ENCODE measurements at places on chromosomes 3 and 15. TPM values are rescaled to one million over a fixed set of nuclear protein-coding genes. Genes with fewer than 3 reads are reported as not detected.
A peak's percentile ranks its signal among the peaks of the same experiment; 100 is the strongest.

Gene ATP13A4
- total RNA-seq = 74.1 TPM

Gene PPP1R14D
- total RNA-seq = not detected

Gene HYPK
- 9.2 TPM for total RNA-seq

Gene PLD1
- 18.7 TPM for total RNA-seq

Gene CGNL1
- 68.1 TPM for total RNA-seq

Gene CD276
- 71.9 TPM for total RNA-seq

Gene CADM2
- 0.87 TPM for total RNA-seq

Gene ABI3BP
- 116 TPM for total RNA-seq

Gene NR2F2
- total RNA-seq = 76.0 TPM

Gene AGBL1
- 0.32 TPM for total RNA-seq

DNA sequence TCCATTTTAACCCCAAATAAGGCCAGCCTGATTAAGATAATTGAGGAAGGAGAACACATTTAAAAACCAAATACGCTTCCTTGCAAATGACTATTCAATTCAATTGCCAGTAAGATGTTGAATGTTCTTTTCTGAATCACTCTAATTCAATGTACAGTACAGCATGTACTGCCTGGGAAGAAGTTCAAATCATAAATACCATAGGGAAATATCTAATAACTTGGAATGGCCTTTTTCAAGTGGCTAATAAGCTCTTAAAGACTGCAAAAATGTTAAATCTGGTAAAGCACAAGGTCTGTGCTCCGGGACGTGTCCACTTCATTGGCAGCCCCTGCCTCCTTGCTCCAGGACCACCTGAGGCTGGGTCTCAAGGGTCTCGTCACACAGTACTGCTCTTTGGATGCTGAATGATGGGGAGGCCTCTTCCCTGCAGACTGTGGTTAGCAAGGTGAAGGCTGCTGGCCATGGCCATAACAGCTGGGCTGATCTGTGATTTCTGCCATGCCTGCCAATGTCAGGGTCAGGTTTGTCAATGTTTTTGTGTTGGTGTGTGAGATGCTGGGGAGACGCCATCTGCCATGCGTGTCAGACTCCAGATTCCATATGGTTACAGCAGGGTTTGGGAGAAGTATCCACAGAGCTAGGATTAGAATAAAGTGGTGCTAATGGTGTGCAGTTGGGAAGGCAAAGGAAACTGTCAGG, 300.5 kb downstream of the ADAMTS17 start:
- DNase-seq = peak; percentile 54

DNA sequence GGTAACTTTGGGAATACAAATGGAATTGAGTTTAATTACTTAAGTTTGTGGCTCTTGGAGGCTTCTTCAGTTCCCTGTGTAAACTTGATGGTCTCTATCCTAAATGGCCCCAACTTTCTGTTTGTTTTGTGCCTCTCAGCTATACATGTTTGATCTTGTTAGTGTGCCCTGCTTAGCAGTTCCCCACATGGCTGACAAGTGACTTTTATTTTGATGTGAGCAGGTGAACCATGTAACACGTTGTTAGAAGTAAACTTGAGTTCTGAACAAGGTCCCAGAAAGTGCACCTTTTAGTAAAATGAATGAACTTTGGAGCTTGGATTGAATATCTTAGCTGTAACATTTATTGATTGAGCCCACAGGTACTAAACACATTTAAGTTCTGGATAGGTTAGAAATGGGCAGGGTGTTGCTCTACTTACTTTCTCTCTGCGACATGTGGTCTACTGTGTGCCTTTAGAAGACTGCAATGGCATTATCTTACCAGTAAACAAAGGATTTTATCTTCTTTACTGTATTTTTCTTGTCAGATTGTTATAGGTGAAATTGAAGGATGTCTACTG, 4.5 kb downstream of the LSM3 start:
- DNase-seq = no peak

- DNase-seq = no peak
Measured at GRCh38 chr15:97561529-97561928, 399.0 kb upstream of the ARRDC4 start.

DNA sequence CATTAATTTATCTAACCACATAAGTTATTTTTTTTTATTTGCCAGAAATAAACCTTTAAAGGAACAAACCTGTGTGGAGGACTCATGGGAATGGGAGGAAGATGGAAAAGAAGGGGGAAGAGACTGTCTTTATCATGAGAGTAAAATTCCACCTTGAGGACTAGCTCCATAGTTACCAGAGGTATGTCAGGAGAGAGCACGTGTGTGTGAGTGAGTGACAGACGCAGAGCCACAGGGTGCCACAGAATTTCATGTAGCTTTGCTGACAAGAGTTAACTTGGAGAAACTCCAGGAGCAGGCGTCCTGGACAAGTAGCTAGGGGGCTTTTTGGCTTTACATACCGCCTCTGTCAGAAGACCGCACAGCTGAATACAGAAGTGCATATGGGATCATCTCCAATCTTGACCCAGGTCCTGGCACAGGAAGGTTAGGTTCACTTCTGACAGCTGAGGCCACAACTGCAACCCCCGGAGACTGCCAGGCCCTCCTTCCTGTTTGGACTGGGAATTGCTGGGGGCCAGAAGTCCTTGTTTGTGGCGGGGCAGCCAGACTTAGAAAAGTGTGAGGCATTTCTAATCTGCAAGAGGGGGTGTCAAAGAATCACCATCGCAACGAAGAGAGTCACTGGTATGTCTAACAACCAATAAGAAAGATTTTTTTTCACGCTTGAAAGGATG, 197.8 kb upstream of the TPM1 start:
- DNase-seq = no peak

- DNase-seq = no peak
Measured at GRCh38 chr15:99857836-99858235, 124.6 kb upstream of the LYSMD4 start.

DNA sequence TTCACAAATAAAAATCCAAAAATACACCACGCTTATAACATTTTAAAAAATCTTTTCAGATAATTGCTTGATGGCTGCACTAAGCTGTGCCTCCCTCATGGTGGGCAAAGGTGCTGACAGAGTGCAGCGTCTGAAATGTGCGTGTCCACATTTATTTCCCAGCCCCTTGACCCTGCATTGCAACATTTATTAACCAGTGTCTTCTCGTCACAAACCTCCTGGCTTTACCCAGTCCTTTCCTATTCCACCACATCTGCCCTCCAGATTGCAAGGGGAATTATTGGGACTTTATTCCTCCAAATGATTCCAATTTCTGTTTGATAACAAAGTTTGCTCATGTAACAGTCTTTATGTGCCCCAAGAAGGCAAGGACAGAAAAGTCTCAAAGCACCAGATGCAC, 5.5 kb downstream of the RASGRP1 start:
- DNase-seq = no peak

- DNase-seq = no peak
Measured at GRCh38 chr15:64275934-64276333, 80.0 kb downstream of the CSNK1G1 start.

DNA sequence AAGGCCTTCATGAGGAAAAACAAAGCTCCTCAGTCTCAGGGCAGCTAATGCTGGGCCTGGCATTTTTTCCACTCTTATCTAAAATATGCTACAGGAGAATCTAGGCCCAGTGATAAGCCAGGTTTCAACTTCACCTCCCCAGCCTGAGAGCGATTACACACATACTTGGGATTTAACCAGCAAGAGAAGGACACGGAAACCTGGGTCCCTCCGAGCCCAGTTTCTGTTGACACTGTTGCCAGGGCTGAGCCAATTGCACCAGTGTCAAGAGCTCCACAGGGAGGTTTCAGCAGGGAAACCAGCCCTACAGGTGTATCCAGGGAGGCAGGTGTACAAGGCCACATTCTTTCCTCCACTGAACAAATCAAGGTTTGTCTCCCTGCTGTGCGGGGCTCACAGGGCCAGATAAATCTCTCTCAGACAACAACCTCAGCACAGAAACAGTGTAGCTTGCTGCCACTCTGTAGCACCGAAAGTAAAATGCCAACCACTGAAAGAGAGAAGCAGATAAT, 85.4 kb downstream of the MAGI1 start:
- peak; percentile 85 for DNase-seq

- DNase-seq = no peak
Measured at GRCh38 chr3:66270288-66270687, 49.5 kb downstream of the SLC25A26 start.

GRCh38 chr15:56168394-56168793, 75.3 kb downstream of the RFX7 start:
- DNase-seq = no peak

GRCh38 chr3:169342652-169343505, 320.6 kb downstream of the MECOM start:
- no peak for DNase-seq

GRCh38 chr15:80151148-80151547, 1.7 kb upstream of the FAH start:
- no peak for DNase-seq

GRCh38 chr3:123741041-123741511, 143.1 kb downstream of the MYLK start:
- no peak for DNase-seq

GRCh38 chr3:48877671-48878070, 21.0 kb downstream of the SLC25A20 start:
- no peak for DNase-seq

DNA sequence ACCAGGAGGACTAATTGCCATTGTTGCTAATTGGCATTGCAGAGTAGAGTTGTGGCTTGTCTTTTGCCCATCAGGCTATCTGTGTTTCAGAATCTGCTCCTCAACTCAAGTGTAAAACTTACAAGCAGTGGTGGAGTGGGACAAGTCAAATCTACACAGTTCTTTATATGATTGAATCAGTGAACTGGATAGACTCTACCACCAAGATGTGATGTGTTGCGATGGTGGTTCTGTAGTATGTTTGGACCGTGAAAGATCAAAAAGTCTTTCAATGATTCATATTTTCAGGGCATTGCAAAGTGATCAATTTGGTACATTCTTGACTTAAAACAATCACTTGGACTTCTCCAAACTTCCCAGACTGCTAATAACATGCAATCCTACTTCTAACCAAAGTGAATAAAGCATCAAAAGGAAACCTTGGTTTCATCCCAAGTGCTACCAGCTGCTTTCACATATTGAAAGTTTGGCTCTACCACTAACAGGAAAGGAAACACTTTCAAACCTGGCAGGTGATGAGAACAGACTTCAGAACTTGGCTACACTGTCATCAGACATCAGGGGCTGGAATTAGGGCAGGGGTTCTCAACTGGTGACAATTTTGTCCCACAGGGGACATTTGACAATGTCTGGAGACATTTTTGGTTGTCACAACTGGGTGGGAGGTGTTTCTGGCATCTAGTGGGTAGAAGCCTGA, 844.7 kb upstream of the CFAP20DC start:
- DNase-seq = no peak

GRCh38 chr3:98776140-98776493, 13.0 kb downstream of the ST3GAL6 start:
- DNase-seq = no peak

DNA sequence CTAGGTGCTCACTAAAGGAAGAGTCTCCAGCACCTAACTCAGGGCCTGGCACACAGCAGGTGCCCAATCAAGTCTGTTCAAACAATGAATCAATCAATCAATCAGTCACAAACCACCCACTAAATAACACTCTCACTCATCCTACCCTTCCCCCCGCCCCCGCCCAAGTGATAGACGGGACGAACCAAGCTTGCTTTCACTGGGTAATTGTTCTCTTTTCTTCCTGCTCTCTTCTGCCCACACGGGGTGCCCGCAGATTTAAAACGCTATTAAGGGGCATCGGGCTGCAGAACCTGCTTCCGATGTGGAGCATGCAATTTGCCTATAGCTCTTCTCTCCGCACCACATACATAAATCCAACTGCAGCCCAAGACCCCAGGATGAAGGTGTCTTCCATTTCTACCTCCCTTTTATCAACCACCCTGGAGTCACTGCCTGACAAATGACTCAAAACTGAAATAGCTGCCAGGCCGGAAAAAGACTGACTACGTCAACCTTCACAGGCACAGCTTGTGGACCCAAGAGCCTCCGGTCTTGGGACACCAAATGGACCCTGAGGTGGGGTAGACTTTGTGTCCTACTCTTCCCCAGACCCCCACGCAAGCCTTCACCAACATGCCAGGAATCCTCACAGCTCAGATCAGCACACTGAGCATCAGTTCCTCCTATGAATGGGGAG, 1.7 kb downstream of the KLHL25 start:
- DNase-seq = no peak

GRCh38 chr3:115862849-115863248, 239.5 kb downstream of the GAP43 start:
- no peak for DNase-seq

DNA sequence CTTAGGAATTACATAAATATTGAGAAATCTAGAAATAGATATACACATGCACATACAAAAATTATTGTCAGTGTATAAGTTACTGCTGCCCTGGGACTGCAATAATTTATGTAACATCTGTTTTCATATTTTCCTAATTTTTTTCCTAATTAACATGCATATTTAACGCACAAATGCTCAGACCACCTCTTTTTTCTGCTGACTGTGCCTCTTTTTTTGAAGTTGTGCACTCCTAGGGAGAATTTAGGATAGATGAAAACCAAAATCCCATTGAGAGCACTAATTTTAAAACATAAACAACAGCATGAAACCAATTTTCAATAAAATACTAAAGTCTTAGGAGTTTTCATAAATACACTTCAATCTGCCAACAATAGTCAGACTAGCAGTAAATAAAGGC, 154.0 kb downstream of the TBC1D5 start:
- no peak for DNase-seq

DNA sequence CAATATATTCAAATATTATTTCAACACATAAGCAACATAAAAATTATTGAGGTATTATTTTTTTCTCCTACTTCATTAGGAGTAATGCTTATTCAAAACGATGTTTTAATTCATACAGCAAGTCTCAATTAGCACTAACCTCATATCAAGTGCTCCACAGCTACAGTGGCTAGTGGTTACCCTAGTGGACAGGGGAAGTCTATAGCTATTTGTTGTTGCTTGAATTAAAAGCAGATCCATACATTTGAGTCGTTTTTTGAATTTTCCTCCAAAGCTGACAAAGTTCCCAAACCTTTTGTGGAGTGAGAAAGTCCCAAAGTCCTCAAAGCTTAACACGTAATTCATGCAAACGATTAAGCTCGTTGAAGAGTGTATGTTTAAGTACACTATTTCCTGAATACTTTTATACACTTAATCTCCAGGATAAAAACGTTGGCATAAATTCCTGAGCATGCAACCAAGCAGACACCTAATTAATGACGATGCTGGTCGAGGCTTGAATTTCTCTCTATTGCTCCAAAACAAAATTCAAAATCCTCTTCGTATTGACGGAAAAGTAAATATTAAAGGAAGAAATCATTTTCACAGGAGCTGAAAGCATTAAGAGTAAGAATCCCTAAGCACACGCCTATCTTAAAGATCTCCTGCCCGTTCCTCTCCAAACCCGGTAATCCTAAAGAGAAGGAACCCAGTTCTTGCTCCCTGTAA, 985 bp downstream of the VPS13C start:
- DNase-seq = no peak

- no peak for DNase-seq
Measured at GRCh38 chr3:150252462-150252861, 155.6 kb upstream of the TSC22D2 start.

DNA sequence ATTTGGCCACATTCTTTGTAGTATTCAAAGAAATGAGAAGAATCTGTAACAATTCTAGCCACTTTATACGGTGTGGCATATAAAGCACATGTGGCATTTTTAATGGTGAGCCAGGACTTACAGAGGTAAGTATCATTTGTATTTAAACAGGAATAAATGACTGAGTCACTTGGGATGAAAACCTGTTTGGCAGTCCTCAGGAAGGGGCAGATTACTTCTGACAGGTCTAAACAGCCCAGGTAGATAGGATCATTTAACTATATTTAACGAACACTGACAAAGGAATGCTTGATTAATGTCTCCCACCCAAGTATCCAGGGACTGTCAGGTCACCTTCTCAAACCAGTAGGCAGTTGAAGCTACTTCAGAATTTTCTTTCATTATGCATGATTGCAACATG, 241.5 kb upstream of the SATB1 start:
- no peak for DNase-seq
